ENCODE measurements at places on chromosomes 7 and 10.

DNA sequence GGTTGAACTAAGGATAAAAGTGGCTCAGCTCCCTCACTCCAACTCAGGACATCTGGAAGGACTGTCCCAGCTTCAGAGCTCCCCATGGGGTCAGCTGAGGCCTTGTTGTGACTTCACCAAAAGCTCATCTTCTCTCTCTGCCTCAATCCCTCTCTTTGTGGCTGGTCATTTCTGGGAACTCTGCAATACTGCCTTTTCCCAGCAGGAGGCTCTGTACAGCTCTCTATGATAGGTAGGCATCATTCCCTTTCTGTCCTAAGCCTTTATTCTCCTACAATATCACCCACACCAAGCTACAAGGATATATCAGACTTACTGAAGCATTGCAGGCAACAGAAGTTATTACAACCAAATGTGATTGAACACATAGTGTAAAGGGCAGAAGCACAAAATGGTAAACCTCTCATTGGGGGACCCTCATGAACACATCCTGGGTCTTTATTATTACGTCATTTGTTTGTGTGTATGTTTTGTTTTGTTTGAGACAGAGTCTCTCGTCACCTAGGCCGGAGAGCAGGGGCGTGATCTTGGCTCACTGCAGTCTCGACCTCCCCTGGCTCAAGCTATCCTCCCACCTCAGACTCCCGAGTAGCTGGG is 36.7 kb upstream of the PRPS1L1 start:
- DNase-seq = no peak

DNA sequence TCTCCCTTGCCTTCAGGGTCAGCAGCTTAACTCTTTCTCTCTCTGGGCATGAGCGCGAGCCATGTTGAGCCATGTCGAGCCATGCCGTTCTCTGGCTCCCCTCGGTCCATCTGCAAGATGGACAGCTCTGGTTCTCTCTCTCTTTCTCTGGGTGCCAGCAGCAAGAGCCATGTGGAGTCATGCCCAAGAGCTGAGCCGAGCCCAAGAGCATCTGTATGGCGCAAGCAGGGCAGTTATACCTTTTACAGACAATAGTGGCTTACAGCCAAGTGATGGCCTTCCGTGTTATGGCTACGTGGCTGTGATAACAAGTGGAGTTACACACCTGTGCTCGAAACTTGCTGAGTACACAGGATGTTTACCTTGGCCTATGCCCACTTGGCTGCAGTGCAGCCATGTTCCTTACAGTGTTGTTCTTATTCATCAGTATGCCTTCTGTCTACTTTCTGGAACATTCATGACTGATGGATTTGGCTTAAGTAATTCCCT is 327.7 kb downstream of the GLRX3 start:
- no peak for DNase-seq

DNA sequence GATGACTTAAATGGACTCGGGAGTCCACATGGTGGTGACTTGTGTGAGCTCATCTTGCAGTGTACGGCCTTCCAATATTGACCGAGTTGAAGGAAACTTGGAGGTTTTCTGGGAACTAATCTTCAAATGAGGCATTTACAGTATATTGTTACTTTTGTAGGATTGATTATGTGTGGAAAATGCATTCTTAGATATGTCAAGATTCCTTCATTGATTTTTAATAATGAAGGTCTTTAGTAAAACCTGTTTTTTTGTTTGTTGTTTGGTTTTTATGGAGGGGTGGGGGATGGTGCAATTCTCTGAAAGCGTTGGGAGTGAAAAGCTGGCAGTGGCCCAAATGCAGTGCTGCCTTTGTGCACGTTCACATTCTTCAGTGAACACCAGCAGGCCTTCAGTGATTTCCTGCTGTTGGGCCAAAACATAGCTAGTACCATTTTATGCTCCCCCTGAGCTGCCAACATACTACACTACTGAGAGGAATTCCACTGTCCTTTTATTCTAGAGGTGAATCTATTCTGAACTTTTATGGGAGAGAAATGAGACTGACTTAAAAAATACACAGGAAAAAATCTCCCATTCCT is 50.4 kb downstream of the CCNY start:
- peak; percentile 62 for DNase-seq

DNA sequence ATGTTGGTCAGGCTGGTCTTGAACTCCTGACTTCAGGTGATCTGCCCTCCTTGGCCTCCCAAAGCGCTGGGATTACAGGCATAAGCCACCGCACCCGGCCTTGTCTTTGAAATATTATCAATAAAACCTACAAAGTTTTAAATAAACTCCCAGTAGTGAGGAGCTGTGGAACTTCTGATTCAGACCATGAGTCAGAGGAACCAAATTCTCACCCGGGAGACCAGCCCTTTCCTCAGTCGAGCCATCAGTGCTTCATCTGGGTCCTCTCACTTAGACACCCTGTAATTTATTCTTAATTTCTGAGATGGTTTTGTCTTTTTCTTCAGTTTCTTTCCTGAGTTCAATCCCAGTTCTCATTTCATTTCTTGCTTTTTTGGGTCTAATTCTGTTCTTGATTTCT is 68.6 kb downstream of the DYNC2I1 start:
- no peak for DNase-seq

DNA sequence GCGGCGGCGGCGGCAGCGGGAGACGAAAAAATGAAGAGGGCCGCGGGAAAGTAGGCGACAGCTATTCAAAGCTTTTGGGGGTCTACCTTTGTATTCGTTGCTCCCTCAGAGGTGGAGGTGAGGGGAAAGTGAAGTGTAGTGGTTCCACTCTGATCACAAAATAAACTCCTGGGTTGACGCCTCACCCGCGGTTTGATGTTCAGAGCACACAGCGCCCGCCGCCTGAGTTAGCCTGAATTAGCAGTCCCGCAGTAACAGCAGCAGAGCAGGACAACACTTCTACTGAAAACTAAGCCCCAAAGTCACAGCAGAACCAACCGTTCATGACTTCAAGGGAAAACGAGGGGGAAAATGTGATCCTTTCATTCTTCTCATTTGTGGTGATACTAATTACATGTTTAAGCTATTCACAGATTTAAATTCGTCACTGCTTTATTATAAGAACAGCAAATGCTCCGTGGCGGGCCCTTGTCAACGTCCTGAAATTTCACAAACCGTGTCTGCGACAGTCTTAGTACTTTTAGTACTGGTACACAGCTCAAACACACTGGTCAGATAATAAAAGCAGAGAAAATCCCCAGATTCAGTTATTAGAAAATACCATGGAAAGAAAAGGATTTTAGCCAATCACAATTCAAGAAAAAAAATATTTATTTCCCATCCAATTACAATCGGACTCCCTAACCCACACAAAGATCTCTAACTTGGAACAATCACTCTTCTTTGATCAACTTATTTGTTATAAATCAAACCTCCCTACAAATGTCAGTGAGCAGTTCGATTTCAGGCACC is 563 bp upstream of the JMJD1C start:
- peak; percentile 57 for DNase-seq

- DNase-seq = no peak
These were observed 84.9 kb upstream of the PPP1R17 start for GRCh38 chr7:31602041-31602625.

DNA sequence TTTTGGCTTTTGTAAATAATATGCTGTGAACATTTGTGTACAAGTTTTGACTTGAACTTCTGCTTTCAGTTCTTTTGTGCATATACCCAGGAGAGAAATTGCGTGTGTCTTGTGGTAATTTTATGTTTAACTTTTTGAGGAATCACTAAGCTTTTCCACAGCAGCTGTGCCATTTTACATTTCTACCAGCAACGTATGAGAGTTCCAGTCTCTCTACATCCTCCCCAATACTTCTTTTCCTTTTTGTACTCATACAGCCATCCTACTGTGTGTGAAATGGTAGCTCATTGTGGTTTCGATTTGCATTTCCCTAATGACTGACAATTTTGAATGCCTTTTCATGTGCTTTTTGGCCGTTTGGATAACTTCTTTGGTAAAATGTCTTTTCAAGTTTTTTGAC is 66.3 kb upstream of the INHBA start:
- DNase-seq = no peak

GRCh38 chr10:110865186-110865808 is 6.4 kb upstream of the PDCD4 start:
- no peak for DNase-seq

DNA sequence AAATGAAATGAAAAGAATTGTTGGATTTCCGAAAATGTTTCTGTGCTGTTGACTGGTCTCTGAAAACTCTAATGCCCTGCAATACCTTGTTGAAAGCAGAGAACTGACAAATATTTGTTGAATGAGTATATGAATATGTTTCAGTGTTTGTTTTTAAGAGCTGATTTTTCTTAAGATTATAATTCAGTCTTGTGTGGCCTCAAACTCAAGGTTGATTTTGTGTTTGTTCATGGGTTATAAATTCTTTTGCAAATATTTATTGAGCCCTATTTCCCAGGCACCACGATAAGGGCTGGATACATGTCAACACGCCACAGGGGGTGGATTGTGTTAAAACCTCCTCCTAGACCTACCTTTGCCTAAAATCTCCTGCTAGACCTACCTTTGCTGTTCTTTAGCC is 203.9 kb upstream of the PLPP4 start:
- no peak for DNase-seq

DNA sequence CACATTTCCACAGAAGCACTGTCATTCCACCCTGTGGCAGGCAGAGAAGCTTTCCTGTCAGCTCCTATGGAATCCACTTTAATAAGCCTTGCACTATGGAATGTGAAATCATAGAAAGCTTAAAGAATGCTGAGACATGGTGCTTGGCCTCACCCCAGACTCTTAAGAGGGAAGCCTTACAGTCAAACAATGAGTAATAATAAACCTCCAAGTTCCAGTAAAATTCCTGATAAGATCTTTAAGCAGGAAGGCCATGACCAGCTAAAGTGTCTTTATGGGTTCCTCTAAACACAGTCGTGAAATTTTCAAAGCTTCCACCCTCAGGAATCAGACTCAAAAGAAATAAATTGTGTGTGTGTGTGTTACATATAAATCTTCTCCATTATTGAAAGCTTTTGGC is 11.9 kb upstream of the TEX36 start:
- DNase-seq = no peak

GRCh38 chr7:54995610-54996363 is 23.0 kb upstream of the EGFR start:
- peak; percentile 19 for DNase-seq

- no peak for DNase-seq
These were observed 320.4 kb upstream of the SP8 start for GRCh38 chr7:21107101-21107500.

GRCh38 chr10:4765428-4765827 is 60.6 kb upstream of the AKR1E2 start:
- DNase-seq = no peak
